ENCODE measurements at places on chromosomes 2 and 18.

- DNase-seq, result peak; percentile 40
Measured at GRCh38 chr2:134657650-134658250, 61.0 kb downstream of the TMEM163 start.

- no peak for DNase-seq
Measured at GRCh38 chr18:33291539-33291938, 149.0 kb downstream of the CCDC178 start.

- DNase-seq, result peak; percentile 99
Measured at GRCh38 chr2:105455488-105456003, 56.7 kb upstream of the FHL2 start.

GRCh38 chr2:113980946-113981345, 91.1 kb downstream of the ACTR3 start:
- DNase-seq, result no peak

DNA sequence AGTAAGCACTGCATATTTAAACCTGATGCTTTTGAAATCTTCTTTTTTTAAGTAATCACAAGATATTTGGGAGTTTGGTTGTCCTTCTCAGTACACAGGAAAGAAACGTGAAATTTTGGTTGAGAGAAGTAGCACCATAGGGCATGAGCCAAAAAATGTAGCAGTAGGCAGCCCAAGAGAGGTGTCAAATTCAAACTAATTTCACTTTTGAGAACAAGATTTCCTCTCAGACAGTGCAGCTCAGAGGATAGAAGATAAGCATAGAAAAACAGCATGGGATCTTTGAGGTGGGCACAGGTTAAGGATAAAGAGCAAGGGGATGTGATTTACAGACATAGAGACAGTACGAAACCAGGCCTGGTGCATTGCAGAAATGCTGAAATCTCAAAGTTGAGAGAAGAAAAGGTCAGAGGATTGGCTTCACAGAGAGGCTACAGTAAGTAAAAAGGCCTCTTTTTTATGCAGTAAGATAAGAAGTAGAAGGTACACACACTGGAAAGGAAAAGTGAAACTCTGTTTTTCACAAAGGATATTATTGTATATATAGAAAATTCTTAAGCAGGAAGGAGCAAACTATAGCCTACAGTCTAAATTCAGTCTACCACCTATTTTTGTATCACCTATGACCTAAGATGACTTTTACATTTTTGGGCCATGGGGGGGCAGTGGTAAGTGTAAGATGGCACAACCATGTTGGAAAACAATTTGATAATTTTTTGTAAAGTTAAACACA, 89.8 kb downstream of the PKP4 start:
- DNase-seq, result no peak

DNA sequence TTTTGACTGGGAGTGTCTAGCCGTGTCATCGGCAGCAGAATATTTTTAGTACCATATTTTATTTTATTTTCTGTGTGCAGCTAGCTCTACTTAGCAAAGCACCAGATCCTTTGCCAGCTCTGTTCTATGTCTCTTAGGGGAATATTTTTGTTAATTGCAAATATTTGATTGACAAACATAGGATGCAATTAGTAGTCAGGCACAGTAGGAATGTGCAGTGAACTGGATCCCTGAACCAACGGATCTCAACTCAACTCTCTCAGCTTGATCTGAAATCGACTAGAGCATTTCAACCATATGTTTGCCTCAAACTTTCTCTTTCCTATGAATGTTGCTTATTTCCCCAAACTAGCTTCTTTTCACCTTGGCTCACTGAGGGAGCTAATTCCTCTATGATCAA, 998.0 kb upstream of the FANCL start:
- DNase-seq, result no peak

DNA sequence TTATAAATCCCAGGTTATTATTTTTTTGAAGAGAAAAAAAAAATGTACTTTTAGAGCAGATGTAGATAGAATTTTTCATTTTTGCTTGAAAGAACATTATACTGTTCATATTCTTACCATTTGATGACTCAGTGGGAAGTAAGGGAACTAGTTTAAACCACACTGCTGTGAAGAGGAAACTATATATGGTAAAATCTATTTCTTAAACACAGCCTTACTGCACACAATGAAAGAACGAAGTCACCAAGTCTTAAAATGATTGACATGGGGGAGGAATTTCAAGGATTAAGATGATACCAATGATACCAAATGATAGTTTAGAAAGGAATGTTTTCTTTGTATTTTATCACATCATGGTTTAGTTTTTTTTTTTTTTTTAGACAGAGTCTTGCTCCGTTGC, 5.0 kb downstream of the ACTR2 start:
- DNase-seq, result no peak

- DNase-seq, result no peak
Measured at GRCh38 chr2:69634196-69634821, 9.2 kb downstream of the AAK1 start.

DNA sequence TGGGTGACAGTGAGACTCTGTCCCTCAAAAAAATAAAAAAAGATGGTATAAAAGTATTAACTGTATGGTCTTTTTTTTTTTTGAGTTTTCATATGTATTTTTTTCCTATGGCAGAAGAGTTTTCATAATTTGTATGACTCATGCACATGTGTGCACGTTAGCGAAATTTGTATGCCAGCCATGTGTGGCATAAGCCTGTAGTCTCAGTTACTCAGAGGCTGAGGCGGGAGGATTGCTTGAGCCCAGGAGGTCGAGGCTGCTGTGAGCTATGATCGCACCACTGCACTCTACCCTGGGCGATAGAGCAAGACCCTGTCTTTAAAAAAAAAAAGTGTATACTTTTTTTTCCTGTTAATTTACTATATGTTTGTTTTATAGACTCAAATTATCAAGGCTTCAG, 160.8 kb downstream of the TGIF1 start:
- no peak for DNase-seq

- no peak for DNase-seq
Measured at GRCh38 chr2:27150639-27151230, 1.9 kb downstream of the TCF23 start.

DNA sequence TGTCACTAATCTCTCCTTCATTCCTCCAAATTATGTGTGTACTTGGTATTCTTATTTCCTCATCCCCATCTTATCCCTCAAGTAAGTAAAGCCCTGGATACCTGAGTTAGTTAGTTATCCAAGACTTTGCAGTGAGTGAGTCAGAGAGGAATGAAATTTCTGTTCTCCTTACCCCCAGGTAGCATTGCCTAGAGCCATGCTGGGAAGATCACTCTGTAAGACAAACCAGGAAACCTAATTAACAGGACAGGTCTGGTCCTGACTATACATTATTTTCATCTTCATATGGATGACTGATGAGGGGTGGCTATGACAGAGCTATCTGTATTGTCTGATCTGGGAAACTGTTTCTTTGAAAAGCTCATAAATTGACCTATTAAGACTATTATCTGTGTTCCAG, 55.0 kb upstream of the ITGA6 start:
- DNase-seq, result no peak

DNA sequence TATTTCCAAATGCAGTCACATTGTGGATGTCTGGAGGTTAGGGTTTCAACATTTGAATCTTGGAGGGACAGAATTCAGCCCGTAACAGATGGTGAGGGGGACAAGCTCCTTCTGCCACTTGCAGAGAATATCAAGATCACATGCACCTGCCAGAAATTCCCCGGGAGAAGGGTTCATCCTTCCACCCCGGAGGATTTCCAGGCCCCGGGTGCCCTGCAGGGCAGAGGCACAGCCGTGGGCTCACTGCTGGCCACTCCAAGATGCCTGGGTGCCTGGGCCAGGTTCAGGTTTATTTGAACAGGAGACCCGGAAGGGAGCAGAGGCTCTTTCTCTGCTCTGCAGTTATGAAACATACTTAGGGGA, 38.2 kb upstream of the MGAT4A start:
- no peak for DNase-seq

DNA sequence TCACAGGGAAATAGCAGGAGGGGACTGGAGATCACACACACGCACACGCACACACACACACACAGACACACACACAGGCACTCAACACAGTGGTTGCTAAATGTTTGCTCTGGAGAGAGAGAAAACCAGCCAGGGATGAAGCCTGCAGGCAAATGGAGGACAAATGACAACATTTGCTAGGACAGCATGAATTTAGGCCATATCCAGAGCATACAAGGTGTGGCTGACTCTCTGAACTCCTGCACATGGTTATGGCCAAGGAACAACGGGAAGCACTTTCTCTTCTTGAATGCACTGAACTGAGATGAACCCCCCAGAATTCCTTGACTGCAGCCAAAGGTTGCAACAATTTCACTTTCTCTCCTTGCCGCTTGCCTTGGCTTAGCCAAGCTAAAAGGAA, 230.0 kb upstream of the RASGRP3 start:
- no peak for DNase-seq

GRCh38 chr2:128783193-128783671, 464.6 kb upstream of the HS6ST1 start:
- no peak for DNase-seq

DNA sequence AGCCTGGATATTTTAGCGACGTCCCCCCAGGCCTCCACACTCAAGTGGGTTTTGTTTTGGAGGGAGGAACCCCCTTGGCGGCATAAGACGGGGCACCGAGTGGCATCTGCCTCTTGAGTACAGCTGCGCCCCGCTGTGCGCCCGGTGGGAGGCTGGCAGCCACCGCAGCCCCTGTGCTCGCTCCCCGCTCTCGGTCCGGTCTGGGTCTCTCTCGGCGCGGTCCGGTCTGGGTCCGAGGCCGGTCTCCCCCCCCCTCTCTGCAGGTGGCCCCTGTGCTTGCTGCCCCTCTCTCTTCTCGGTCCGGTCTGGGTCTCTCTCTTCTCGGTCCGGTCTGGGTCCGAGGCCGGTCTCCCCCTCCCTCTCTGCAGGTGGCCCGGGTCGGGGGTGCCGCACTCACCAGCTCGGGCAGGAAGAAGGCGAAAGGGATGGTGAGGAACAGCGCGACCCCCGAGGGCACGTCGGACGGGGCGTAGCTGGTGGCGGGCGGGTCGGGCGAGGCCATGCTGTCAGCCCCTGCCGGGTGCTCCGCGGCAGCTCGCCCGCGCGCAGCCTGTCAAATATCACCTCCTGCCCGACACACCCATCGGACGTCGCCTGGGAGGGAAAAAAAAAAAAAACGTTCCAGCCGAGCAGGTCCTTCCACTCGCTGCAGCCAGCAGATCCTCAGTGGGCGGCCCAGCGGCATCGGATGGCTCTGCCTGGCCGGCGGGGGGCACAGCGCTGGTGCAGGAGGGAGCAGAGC, at the start of gene MALL:
Gene MALL, minus strand, starts transcription at position 532 of the 742 bp plus-strand sequence. Its CDS starts 30 bp downstream, at position 502.
- peak; percentile 19 for DNase-seq

- no peak for DNase-seq
Measured at GRCh38 chr2:1812926-1813325, 68.6 kb upstream of the PXDN start.

DNA sequence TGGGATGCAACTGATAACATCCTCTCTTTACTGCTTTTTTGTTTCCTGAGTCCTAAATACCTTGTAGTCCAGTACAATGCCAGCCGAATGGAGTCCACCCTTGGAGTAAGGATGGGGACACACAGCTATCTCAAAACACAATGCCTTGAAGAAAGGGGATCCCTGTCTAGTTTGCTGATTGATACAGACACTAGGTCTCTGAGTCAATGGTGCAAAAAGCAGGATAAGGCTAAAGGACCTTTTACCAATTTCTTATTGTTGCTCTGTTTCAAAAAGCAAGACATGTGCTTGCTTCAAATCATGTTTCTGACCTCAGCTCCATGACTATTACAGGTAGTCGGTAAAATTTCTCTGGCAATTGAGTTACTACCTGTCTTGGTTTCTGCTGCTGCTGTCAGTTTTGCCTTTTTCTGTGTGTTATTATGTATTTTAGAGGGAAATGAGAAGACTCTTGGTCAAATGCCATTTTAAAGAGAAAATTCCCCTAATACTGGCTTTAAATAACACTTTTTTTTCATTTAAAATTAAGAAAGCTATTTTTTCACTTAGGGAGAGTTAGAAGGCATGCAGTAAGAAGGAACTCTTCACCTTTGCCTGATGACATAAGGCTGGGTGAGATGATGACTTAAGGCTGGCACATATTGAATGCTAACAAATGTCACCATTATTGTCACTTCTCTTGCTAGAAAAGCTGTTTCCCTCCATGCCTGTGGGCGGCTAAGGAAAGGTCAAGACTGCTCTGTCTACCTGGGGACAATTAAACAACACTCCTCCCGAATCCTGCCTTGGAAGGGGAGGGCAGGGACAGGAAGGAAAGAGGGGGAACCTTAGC, 4.9 kb upstream of the FIGLA start:
- DNase-seq, result no peak

GRCh38 chr2:160469621-160470204, 23.9 kb downstream of the RBMS1 start:
- no peak for DNase-seq

GRCh38 chr2:215160081-215160480, 21.7 kb upstream of the ABCA12 start:
- DNase-seq, result no peak

GRCh38 chr2:204483608-204484081, 61.6 kb upstream of the PARD3B start:
- no peak for DNase-seq

DNA sequence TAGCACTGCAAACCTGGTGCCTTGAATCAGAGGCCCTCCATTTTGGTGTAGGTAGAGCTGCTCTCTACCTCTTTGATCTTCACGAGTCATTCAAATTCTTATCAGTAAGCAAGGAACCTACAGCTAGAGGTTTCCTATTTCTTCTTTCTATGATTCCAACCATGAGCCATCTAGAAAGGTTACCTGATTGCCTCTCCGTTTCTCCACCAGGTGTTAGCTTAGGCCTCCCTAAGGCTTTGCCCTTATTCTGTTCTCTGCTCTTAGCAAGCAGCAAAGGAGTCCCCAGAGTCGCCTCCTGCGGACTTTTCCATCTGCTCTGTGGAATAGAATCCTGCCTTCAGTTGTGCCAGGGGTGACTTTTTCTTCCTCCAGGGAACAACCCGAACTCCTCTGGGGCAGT, 173.6 kb downstream of the GRB14 start:
- no peak for DNase-seq

Data from ACHN (cell line).